ENCODE measurements at places on chromosomes 2 and 18. TPM values are rescaled to one million over a fixed set of nuclear protein-coding genes. Genes with fewer than 3 reads are reported as not detected.

The CFC1 gene
- 0.31 TPM for total RNA-seq

The SLC8A1 gene
- total RNA-seq, result 3.2 TPM

The AKAIN1 gene
- not detected for total RNA-seq

- no peak for DNase-seq
Observed at GRCh38 chr2:239171643-239172042, 229.2 kb downstream of the HDAC4 start.

- no peak for DNase-seq
Observed at GRCh38 chr18:48754993-48755473, 195.7 kb downstream of the SMAD7 start.

DNA sequence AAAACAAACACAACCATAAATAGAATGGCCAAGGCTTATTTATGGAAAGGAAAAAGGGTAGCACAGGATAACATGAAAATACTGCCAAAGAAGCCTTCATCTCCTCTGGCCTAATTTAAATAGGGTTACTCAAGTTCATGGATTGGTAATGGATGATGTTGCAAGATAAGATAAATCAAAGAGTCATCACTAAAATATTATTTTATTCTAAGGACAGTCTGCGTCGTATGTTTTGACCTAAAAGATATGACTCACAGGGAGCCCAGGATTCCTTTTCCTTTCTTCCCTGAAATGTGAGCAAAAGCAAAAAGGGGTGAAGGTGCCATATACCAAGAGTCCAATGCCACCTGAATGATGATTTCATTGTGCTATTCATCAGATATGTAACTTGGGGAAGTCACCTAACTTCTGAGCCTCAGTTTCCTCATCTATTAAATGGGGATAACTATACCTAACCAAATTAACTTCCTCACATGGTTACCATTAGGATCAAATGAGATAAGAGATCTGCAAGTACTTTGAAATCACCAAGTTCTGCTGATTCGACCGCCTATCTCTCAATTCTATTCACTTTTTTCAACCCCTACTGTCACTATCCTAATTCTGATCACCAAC is 137.7 kb downstream of the THADA start:
- DNase-seq, result no peak

DNA sequence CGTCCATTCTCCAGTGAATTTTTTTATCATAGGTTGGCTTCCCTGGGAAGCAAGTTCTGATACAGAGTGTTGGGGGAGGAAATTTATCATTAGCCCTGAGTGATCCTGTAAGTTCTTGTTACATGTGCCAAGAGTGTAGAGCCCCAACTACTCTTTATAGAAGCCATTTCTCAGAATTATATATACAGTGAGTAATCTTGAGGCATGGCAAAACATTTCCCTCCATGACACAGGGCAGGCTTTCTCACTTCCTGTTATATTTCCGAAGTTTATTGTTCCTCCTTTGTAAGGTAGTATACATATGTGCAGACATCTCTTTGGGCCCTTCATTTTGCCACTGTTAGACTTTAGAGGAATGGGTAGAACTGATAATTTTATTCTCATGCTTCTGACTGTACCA is 484.7 kb upstream of the NRXN1 start:
- no peak for DNase-seq

DNA sequence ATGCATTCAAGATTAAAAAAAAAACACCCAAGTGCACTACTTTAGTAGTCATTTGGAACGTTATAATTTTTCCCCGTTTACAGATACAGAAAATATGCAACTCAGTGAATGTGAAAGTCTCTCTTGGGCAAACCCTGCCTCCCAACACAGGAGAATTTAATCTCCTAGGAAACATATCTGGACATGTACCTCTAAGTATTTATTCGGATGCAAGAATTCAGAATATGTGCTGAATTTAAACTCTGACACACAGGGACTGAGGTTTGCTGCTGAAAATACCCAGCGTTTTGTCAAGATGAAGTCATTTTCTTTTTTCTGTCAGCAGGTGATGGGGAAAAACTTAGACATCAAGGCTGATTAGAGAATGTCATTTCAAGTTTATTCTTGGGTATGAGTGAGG is 105.4 kb downstream of the ACKR3 start:
- DNase-seq, result no peak
